ENCODE measurements at places on chromosomes 2 and 18.
A peak's percentile ranks its signal among the peaks of the same experiment; 100 is the strongest.

- no peak for DNase-seq
Observed at GRCh38 chr18:13544953-13545352, 181.4 kb downstream of the FAM210A start.

DNA sequence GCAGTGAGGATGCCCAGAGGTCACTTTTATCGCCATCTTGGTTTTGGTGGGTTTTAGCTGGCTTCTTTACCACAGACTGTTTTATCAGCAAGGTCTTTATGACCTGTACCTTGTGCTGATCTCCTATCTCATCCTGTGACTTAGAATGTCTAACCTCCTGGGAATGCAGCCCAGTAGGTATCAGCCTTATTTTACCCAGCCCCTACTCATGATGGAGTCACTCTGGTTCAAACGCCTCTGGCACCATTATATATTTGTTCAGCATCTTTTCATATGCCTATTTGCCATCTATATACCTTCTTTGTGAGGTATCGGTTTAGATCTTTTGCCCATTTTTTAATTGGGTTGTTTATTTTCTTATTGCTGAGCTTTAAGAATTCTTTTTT is 7.2 kb upstream of the CCNT2 start:
- no peak for DNase-seq

- DNase-seq = no peak
Observed at GRCh38 chr2:172849519-172850217, 114.0 kb downstream of the RAPGEF4 start.

DNA sequence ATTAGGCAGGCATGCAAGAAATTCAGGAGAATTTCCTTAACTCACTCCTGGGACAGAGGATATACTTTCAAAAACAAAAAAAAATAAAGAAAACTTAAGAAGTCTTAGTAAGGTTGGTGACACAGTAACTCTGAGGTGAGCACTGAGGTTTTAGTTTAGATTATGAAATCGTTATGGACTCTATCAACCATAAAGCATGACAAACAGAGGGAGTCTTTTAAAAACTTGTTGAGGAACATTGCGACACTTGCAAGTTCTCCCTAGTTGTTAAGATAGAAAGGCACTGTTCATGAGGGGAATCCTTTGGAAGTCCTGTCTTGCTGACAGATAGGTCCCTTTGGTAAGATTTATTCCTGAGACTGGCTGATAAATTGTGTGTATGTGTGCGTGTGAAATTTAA is 194.3 kb upstream of the ERBB4 start:
- no peak for DNase-seq

DNA sequence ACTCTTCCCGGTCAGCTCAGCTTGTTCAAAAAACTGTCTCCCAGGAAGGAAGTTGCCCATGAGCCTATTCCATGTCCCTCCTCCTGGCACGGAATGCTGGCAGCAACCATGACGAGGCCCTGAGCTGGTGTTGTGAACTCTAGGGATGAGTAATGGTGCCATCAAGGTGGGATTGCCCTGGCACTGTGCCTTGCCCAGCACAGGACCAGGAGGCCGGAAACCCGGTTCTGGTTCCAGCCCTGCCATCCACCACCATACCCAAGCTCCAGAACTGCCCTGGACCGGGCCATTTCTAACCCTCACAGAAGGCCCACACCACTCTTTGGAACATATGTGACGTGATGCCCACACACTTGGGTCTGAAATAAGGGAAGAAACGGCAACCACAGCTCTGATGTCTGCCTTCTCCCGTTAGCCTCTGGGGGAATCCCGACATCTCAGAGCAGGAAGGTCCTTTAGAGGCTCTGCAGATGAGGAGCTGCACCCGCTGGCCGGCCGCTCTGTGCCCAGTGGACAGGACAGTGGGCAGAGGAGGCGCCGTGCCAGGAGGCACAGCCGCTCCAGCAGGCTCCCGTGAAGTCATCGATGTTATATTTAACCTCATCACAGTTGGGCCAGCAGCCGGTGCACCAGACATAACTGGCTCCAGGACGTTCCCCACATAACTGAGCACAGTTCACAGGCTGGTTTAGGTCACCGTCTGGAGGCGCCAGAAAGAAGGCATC is 462.1 kb upstream of the ID2 start:
- no peak for DNase-seq

DNA sequence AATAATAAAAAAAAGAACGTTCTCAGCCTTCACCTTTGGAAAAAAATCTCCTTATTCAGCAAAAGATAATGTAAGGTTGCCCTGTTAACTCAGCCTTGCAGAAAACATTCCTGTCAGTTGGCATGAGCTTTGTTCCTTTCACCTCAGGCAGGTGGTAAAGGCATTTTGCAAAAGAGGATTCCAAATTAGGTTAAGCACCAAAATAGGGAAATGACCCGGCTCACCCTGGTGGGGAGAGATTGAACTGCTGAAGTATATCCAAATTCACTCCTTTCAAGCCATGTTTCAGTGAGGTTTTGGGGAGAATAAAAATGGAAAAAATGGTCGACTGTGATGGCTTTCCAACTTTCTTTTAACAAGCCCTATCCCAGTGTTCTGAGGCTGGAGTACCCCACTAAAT is 1988.8 kb upstream of the PIK3C3 start:
- peak; percentile 6 for DNase-seq

DNA sequence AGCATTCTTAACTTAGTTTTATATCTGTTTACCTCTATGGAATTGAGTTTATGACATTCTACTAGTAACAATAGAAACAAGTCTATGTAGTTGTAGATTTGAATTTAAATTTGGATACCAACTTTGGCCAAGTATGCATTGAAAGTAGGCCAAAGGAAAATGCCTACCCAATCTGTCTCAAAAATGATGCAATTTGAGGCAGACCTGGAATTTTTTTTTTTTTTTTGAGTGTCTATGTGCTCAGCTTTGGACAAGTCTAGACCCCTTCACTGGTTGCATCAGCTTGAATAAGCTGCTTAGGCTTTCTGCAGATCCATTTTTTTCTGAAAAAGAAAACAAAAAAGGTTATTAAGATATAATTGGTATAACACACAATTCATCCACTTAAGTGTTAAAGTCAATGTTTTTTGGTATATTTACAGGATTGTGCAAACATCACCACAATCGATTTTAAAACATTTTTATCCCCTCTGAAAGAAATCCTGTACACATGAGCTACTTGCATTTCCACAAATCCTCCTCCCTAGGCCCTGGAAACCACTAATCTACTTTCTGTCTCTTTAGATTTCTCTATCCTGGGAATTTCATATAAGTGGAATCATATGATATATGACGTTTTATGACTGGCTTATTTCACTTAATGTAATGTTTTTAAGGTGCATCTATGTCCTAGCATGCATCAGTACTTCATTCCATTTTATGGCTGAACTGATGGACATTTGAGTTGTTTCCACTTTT is 185.1 kb upstream of the CCDC68 start:
- no peak for DNase-seq

DNA sequence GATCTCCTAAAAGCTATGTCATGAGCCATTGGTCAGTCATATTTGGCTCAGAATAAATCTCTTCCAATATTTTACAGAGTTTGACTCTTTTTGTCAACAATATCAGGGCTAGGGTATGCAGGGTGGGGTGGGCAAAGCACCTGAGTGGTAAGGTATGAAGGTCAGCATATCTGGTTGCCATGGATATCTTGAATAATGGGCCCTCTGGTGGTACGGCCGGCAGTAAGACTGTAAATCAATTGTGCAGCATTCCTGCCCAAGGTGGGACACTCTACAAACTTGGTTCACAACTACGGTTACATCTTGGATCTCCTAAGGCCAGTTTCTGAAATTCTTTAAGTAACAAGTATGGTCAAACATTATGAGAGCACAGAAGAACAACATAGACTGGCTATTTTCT is 119.6 kb downstream of the SPOPL start:
- DNase-seq = no peak

- peak; percentile 73 for DNase-seq
Observed at GRCh38 chr2:128416109-128416785, 97.6 kb upstream of the HS6ST1 start.

GRCh38 chr18:2719040-2719439 is 63.5 kb downstream of the SMCHD1 start:
- DNase-seq = no peak

DNA sequence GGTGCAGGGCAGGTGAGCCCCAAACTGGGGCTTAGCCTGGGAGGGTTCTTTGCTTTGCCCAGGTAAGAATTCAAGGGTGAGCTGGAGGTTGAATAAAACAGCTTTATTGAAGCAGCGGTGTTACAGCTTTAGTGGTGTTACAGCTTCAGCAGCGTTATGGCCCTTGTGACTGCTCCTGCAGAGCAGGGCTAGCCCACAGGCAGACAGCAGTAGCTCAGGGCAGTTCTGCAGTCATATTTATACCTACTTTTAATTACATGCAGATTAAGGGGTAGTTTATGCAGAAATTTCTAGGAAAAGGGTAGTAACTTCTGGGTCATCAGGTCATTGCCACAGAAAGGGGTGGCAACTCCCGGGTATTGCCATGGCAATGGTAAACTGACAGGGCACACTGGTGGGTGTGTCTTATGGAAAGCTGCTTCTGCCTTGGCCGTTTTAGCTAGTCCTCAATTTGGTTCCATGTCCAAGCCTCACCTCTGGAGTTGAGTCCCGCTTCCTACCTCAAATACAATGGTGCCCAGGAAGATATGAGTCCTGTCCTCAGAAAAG is 78.2 kb downstream of the THNSL2 start:
- DNase-seq = no peak

DNA sequence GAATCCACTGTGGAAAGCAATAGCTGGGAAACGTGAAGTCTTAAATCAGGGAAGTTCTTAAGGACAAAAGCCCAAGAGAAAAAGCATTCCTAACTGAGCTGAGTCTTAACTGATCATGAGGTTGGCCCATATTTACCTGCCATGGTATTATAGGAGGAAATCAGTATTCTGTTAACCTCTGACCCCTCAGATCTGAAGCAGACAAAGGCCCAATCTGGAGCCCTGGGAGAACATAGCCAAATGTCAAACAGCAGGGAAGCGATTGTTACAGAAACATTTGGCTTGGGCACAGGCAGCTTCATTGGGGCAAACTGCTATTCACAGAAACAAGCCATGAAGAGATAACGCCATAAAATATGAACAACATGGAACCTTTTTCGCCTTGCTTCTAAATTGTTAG is 18.8 kb downstream of the EPHA4 start:
- DNase-seq = no peak

DNA sequence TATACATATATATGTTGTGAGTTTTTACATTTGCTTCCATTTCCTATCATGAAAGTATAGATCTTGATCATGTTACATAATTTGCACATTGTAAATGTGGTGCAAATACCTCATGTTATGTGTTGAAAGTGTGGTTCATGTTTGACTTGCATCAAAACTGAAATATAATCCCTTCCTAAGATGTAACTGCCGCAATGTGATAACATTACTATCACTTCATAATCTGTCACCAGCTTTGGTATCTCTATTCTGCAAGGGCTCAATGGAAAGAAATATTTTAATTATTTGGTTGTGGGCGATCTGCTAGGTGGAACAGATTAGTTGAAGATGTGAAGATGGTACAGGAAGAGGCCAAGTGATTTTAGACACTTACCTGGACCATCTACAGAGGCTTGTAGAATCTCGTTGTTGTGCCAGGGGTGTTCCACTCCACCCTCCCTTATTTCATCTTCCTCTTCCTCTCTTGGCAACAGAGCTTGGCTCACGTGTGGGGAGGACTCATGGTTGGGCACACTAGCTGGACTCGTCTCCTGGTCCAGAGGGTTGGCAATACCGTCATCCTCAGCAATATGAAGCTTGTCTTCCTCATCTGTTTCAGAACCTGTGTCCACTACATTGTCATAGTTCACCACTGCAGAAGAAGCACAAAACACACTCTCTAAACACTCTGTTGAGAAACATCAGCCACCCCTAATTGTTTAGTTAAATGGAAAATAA is 90.4 kb downstream of the ZEB2 start:
- no peak for DNase-seq

DNA sequence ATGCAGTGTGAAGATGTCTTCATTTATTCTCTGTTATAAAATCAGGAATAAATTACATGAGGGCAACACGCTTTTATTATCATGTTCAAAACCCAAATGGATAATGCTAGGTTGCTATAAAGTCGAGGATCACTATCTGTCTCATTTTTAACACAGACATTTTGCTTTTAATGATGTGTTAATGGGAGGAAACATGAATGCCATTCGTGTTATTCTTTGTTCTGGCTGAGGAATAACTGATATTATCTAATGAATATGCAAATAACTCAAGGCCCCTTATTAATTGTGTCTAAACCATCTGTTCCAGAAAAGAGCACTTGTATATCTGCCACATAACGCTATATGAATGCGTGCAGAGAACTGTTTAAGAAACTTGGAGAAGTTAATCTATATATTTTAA is 576.1 kb downstream of the DCDC2C start:
- DNase-seq = no peak

GRCh38 chr18:59282341-59282740 is 9.1 kb upstream of the RAX start:
- DNase-seq = no peak

DNA sequence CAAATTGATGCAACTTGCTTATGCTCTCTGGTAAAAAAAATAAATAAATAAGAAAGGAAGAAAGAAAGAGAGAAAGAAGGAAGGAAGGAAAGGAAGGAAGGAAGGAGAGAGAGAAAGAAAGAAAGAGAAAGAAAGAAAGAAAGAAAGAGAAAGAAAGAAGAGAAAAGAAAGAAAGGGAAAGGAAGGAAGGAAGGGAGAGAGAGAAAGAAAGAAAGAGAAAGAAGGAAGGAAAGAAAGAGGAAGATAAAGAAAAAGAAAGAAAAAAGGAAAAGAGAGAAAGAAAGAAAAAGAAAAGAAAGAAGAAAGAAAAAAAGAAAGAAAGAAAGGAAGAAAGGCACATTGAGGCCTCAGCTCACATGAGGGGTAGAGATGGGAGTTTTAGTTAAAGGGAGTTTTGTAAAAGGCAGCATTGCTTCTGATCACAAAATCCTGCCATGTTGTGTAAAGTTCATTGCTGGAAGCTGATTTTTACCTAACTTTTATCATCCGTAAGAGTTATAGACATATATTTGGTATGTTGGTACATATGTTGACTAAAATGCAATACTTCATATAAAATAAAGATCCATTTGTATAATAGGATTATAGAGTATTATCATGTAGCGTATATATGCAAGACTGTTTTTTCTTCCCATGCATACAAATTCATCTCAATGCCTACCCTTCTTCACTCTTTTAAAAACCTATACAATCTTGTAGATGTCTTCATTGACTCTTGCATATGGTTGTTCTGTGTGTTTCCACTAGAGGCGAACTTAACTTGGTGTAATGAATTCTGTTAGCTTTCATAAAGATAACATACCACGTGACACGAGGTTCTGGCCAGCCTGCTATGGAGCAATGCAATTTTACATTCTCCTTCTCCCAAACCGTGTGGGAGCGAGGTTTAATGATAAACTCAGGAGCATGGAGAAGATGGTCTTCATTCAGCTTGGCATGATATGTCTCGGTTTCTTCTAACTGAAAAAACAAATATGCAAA is 32.8 kb downstream of the MYOM1 start:
- no peak for DNase-seq

DNA sequence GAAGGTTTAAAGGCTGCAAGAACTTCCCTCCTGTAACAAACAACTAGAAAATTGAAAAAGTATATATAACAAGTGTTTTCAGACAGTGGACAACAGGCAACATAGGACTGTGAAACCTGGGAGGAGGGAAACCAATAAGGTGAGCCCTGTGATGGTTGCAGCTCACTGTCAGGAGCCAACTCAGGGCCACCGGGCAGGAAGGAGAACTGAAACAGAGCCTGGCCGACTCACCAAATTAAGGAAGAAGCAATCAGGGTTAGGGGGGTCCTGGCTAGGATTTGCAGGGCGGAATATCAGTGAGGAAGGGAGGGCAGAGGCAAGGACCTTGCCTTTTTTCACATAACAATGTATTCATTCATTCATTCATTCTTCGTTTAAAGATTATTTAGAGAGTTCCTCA is 21.8 kb upstream of the CNRIP1 start:
- DNase-seq = no peak

GRCh38 chr2:71190656-71191569 is 36.0 kb downstream of the PAIP2B start:
- no peak for DNase-seq

Measured in H7 (cell line).